ENCODE measurements at places on chromosomes 2 and 18.

- no peak for DNase-seq
Observed at GRCh38 chr2:102138331-102138730, 4.2 kb upstream of the IL1R1 start.

DNA sequence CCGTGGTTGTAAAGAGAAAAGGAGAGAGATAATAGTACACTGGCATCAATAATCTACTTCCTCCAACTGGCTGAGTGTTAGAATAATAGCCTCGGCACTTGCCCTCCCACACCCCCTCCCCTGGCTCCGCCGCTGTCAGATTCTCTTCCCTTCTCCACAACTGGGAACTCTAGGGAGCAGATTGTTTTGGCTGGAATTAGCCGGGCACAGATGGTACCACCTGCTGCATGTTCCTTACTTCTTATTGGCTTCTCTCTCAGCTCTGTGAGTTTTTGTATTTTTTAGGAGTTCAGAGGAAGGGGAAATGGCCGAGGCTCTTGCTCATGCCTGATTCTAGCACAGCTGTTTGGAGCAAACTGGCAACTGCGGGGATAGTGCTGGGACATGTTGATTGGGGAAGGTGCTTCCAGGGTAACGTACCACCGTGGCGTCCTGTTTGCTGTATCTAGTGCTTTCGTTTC, 140.0 kb downstream of the ZEB2 start:
- no peak for DNase-seq

GRCh38 chr2:205280596-205281236, 401.6 kb upstream of the NRP2 start:
- DNase-seq = no peak

DNA sequence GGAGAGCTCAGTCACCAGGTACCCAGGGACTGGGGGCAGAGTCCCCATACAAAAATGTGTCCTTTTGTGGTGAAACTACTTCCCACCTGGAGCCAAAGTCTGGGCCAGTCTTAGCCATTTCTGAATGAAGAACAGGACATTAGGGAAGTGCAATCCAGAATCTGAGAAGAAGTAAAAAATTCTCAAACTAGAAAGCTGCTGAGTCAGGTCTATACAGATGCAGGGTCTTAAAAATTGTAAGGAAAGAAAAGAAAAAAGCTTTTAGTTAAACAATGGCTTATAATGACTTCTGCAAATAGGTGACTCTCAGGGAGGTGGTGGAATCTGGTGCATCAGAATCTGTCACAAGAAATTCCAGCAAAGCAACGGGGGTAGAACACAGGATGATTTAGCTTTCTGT, 13.5 kb downstream of the ZBTB7C start:
- DNase-seq = no peak

GRCh38 chr2:46645681-46646162, 166.4 kb downstream of the TMEM247 start:
- DNase-seq = no peak

- DNase-seq = no peak
Observed at GRCh38 chr18:36672437-36673344, 156.1 kb downstream of the TPGS2 start.

DNA sequence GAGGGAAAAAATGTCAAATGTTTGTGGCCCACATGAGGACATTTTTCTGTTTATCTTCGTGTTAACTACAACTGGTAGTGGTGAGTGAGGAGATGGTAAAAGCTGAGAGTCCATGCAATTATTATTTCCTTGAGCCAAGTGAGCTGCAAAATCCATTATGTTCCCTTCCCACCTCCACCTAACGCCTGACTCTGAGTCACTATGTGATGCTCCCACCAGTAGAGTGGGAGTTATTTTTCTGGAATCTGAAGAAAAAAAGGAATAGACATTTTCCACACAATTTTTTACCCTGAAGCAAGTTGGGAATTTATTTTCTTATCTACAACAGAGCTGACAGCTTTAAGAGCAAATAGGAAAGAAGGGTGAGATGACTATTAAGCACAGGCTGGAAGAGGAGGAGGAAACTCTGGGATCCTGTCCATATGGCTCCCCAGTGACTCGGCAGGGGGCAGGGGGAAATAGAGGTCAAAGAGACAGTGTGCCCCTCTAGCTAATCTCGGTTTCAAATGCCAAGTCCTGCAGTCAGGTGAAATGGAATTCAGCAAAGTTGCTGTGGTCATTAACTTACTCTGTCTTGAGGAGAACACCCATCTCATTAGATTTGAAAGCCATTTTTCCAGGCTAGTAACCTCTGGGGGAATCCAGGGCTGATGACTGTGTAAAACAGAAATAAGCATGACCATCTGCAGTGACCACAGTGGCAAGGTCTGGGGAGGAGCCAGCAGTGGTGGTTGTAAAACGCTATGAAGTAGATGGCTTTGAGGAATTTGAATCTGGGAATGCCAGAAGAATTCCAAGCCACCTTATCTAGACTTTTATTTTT, 463.9 kb downstream of the STK39 start:
- no peak for DNase-seq

- DNase-seq = no peak
Observed at GRCh38 chr18:32438173-32438572, 32.5 kb downstream of the GAREM1 start.

DNA sequence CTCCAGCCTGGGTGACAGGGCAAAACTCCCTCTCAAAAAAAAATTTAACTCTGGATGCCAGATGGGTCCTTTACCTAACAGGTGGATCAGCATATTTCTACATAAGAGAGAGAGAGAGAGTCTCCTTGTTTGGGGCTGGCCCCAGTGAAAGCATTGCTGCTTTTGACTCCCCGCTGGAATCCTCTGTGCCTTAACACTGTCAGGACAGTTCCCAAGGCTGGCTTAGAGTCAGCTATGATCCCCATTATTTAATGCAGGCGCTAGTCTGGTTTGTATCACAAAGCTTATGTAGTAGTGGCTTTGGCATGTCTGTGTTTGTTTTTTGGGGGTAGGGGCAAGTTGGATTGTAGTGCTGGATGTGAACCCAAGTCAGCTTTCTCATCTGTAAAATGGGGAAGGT, 9.4 kb downstream of the INPP4A start:
- DNase-seq = no peak

DNA sequence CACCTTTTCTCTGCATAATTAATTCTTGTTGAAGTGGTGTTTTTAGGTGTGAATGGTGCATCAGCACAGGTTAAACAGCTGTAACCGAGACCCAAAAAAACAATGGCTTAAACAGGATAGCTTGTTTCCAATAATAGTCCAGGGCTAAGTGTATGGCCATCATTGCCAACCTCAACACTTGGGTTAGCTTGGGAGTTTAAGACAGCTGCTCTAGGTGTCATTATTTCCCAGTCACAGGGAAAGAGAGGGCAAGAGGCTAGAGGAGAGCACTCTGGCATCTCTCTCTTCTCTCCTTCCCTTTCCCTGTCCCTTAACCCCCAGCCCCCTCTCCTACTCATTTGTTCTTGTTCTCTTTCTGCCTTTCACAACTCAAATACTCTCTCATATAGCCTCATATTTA, 21.1 kb downstream of the BIRC6 start:
- DNase-seq = no peak

GRCh38 chr18:56413862-56414261, 224.5 kb downstream of the TXNL1 start:
- DNase-seq = no peak

DNA sequence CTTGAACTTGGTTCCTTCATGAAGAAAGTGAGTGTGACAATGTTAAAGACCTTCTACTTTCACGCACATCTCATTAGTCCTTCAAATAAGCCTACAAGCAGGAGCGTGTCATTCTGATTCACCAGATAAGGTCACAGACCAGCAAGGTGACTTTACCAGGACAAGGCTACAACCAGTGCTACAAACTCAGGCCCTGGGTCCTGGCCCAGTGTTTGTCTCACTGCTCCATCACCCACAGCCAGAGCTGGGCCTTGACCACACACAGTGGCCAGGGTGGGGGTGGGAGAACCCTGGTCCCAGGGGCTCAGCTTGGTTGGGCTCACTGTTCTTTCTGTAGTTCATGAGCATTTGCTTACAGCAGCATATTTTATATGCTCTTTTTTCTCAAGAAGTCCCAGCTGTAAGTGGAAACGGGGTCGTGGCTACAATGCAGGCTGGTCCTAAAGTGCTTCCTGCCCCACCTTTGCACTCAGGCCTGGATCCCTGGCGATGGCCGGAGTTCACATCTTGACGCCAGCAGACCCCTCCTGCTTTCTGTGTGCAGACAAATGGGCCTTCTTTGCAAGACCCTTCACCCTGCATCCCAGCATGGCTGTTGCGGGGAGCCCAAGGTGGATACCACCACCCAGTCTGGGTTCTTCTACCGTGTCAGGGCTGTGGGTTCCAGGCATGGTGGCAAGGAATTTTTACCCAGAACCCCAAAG, 153.6 kb upstream of the EPAS1 start:
- DNase-seq = no peak

DNA sequence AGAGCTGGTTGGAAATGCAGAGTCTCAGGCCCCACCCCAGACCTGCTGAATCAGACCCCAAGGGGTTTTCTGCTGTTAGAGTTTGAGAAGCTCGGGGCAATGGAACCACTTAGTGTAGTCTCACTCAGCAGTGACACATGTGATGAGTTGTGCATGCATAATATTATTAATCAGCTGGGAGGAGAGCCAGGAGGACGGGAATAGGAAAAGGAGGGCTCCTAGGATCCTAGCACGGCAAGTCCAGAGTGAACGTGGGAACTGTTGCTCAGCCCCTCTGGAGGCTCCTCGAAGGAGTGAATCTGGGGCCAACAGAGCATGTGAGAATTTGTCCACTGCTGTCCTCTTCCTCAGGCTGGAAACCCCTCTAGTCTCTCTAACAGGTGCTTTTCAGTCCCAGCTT, 87.1 kb downstream of the HS1BP3 start:
- DNase-seq = no peak

GRCh38 chr18:49628881-49629795, 67.3 kb downstream of the LIPG start:
- no peak for DNase-seq

GRCh38 chr2:10382354-10383061, 65.6 kb downstream of the ODC1 start:
- DNase-seq = peak; percentile 70

DNA sequence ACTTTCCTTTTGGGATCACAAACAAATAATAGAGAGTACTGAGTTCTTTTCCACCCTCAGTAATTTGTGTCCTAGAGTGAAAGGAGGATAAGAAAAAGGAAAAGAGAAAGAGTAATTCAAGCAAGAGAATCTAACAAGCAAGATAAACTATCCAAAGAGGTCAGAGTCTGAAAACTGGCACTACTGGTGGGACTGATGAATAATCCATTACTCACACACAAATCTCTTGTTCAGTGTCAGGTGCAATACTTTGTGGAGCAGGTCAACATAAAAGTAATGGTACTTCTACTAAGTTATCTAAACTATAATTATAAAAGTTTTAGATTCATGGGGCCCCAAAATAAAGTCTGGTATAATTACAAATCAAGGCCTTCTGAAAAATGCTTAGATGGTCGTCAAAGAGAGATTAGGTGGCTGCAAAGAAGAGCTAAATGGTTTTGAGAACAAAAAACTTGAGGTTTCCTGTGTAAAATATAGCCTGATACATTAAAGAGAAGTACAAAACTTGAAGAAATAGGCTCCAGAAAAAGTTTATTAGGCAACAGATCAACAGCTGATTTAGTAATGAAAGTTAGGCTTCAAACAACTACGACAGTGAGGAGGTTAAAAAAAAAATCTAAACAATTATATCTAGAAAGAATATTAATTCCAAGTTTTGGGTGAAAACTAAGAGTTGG, 109.4 kb downstream of the BAZ2B start:
- DNase-seq = no peak

DNA sequence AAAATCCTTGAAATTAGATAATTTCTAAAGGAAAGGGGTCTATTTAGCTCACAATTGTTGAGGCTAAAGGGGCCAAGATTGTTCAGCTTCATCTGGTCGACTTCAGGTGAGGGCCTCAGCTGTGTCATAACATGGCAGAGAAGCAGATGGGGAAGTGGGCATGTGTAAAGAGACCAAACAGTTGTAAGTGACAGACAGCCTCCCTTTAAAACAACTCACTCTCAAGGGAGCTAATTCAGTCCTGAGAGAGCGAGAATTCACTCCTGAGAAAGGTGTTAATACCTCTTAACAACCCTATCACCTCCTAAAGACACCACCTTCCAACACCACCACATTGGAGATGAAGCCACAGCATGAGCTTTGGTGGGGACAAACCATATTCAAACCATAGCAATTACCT, 62.4 kb downstream of the KCMF1 start:
- DNase-seq = no peak

Measured in T-cell (primary cell).